Astrocyte of the cerebellum (primary cell): ENCODE measurements at places on chromosomes 6 and 20.
A peak's percentile ranks its signal among the peaks of the same experiment; 100 is the strongest.

DNA sequence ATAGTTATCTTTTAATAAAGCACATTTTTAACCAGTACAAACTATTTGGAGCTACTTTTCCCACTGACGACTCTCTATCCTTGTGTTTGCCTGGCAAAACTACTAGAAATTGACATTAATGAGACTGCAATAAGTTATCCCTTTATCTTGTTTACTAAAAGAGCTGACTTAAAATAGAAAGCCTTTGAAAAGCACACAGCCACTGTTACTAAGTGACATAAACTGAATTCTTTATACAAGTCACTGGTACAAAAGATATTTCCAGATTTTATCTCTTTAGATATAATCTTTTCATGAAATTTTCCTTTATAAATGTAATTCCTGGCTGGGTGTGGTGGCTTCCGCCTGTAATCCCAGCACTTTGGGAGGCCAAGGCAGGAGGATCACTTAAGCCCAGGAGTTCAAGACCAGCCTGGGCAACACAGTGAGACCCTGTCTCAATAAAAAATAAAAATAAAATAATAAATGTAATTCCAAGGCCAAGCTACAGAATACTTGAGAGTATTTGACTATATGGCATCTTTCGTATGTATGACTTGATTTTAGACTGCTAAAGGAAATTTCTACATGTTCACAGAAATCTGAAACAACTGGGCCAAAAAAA, 9.5 kb downstream of the MBOAT1 start:
- no peak for DNase-seq

DNA sequence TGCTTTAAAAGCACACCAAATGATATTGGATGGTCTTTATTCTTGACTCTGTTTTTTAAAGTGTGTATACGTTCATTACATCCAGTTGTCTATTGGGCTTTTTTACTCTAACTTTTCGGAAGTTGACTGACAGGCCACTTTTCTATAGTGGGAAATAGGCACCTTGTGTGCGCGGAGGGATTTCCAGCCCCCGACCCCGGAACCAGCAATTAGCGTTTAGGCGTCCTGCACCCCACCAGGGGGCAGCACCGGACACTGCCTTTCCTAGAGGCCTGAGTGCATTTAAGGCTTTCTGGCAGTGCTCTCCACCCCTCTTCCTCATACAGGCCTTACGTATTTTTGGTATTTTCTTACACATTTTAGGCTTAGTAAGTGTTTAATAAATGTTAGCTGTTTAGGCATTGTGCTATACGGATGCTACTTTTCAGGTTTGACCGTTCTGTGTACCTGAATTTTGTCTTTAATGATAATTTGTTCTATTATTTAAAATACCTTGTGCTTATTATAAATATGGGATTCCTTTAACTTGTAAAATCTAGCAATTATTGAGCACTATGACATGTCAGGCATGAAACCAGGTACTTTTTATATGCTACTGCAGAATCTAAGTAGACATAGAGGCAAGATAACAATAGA, 231.8 kb downstream of the BCKDHB start:
- DNase-seq = no peak

DNA sequence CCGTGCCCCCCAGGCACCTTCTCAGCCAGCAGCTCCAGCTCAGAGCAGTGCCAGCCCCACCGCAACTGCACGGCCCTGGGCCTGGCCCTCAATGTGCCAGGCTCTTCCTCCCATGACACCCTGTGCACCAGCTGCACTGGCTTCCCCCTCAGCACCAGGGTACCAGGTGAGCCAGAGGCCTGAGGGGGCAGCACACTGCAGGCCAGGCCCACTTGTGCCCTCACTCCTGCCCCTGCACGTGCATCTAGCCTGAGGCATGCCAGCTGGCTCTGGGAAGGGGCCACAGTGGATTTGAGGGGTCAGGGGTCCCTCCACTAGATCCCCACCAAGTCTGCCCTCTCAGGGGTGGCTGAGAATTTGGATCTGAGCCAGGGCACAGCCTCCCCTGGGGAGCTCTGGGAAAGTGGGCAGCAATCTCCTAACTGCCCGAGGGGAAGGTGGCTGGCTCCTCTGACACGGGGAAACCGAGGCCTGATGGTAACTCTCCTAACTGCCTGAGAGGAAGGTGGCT, 960 bp downstream of the TNFRSF6B start:
- DNase-seq = no peak

GRCh38 chr20:32017711-32018251, 7.5 kb downstream of the CCM2L start:
- no peak for DNase-seq

- DNase-seq = peak; percentile 59
These were observed 308.9 kb upstream of the THEMIS start for GRCh38 chr6:128209771-128210170.

GRCh38 chr20:37991908-37992307, 41.3 kb downstream of the TTI1 start:
- no peak for DNase-seq

DNA sequence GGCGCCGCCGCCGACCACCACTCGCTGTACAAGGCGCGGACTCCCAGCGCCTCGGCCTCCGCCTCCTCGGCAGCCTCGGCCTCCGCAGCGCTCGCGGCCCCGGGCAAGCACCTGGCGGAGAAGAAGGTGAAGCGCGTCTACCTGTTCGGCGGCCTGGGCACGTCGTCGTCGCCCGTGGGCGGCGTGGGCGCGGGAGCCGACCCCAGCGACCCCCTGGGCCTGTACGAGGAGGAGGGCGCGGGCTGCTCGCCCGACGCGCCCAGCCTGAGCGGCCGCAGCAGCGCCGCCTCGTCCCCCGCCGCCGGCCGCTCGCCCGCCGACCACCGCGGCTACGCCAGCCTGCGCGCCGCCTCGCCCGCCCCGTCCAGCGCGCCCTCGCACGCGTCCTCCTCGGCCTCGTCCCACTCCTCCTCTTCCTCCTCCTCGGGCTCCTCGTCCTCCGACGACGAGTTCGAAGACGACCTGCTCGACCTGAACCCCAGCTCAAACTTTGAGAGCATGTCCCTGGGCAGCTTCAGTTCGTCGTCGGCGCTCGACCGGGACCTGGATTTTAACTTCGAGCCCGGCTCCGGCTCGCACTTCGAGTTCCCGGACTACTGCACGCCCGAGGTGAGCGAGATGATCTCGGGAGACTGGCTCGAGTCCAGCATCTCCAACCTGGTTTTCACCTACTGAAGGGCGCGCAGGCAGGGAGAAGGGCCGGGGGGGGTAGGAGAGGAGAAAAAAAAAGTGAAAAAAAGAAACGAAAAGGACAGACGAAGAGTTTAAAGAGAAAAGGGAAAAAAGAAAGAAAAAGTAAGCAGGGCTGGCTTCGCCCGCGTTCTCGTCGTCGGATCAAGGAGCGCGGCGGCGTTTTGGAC, 2.0 kb downstream of the SOX4 start:
- DNase-seq = no peak

DNA sequence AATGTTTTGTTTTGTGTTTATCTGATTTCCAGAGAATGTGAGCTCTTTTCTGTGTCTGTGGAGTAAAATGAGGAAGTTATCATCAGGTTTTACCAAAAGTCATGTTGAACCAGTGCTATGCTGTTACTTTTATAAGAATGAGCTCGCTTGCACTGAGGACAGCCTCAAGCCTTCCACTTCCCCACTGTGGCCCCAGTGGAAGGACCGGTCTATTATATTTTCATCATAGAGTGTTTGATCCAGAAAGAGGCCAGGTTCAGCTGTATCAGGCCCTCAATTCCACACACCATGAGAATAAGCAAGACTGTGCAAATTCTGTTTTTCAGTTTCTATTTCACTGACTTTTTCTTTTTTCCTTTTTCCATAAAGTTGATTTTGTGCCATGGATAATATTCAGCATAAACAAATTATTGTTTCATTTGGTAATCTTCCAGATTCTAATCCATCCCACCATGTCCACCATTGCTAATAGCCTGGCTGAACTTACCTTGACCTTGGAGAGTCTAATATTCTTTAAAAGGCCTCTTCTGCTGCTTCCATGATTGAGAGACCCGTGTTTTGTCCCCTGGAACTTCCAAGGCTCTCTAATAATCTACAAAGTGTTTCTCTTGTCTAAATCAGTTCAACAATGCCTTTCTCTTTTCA, 286.2 kb downstream of the THBS2 start:
- peak; percentile 40 for DNase-seq

- DNase-seq = no peak
These were observed 7.5 kb downstream of the SMPD2 start for GRCh38 chr6:109447878-109448555.

- no peak for DNase-seq
These were observed 79.3 kb downstream of the SLC24A3 start for GRCh38 chr20:19291818-19292132.

DNA sequence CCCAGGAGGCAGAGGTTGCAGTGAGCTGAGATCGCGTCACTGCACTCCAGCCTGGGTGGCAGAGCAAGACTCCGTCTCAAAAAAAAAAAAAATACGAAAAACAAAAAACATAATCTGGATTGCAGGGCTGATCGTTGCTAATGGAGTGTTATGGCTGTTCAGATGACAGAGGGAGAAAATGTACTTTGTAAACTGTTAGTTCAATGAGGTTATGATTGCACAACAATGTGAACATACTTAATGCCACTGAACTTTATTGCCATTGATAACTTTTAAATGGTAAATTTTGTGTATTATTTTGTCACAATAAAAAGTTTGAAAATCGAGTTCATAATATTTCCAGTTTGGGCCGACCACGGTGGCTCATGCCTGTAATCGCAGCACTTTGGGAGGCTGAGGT, 10.5 kb downstream of the C20orf173 start:
- no peak for DNase-seq
